ENCODE measurements at places on chromosomes 2 and 18.

DNA sequence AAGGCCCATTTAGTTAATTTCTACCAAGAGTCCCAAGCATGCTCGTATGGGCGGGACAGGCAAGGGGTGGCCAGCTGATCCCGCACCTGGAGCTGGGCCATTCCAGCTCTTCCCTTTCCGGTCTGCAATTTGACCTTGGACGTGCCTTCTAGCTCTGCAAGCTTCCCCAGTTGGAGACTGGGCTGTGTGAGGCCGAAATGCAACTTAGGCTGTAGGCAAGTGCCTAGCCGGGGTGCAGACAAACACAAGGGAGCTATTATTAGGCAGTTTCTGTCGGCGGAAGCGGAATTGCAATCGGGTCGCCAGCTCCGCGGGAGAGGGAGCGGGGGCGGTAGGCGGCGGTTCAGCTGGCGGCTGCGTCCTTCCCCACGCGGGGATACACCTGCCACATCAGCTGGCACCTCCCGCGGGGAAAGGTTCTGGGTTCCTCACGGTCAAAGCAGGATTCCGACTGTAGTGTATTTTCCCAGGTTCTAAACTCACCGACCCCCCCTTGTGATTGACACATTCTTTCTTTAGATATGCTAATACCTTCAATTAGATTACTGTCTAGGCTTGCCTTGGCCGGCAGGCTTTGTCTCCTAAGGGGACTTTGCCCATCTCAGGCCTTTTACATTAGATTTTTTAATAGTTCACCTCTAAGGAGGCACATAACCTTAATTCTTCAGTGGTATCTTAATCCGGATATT lies 17.1 kb upstream of the ZNF532 start:
- DNase-seq: no peak

DNA sequence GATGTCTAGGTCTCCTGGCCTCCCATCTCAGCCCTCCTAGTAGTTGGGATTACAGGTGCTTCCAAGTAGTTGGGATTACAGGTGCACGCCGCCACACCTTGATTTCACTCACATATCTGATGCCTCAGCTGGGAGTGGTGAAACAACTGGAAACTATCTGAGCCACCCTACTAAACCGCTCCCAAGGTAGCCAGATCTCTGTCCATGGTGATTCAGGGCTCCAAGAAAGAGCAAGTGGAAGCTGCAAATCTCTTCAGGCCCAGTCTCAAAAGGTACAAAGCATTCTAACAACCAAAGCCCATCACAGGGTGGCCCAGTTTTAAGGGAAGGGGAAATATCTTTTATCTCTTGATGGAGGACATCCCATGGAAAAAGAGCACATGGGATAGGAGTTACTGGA lies 19.0 kb downstream of the C1GALT1C1L start:
- DNase-seq: no peak

DNA sequence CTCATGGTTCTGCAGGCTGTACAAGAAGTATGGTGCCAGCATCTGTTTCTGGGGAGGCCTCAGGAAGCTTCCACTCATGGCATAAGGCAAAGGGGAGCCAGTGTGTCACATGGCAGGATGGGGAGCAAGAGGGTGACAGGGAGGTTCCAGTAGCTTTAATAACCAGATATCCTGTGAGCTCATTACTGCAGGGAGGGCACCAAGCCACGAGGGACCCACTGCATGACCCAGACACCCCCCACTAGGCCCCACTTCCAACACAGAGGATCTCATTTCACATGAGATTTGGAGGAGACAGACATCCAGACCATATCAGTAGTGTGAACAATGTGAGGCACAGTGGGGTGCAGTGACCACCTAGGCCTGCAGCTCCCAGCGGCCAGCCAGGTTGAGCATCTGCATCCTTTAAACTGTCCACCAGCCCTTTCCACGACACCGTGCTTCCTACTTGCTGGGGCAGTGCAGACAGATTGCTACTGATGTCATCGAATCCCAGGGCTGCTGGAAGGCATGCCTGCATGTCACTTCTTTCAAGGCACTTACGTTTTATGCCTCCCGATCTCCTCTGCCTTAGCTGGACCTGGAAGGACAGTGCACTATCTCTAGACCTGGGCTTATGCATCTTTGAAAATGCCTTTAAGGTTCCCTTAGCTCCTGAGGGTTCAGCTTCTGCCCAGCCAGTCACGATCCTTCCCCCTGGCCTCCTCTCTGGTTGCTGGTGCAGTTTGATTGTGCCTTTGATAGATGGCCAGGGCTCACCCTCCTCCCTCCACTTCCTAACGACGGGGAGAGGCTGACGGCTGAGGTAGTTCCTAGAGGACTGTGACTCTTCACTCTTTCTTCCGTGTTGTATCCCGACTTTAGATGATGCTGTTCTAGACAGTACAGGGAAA lies 174.3 kb downstream of the FAM210A start:
- DNase-seq: no peak

DNA sequence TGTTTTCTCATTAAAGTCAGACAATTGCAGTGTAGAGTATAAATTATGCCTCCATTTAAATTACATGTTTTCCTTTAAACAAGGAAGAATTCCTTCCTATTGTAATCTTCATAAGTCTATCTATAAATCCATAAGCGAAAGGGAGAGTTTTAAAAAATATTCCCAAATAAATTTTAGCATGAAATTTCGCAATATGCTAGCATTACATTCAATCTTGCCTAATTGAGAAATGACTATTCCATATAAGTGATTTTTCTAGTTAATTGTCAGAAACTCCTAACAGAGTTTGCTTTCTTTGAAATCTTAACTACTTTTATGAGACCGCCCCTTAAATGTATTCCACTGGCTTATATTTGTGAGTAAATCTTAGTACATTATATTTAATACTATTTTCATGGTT lies 133.1 kb upstream of the CRIM1 start:
- DNase-seq: no peak

DNA sequence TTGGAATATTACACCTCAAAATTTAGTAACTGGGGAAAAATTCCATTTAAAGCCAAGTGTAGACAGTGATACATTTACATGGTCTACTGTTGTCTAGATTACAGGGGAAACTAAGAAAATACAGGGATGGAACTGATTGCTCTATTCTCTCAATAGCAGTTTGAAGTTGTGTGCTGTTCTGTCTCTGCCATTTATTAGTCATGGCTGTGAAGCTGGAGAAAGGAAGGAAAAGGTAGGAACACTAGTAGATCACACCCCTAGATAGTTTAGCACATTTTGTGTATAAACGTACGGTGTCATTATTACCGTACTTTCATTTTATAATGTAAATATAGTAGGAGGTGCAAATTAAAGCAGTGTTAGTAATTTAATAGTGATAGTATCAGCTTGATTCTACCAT lies 170.5 kb downstream of the PHLPP1 start:
- no peak for DNase-seq

- no peak for DNase-seq
These were observed 237.6 kb upstream of the HDAC4 start for GRCh38 chr2:239638376-239638775.

GRCh38 chr18:9022397-9023155 lies 79.9 kb upstream of the NDUFV2 start:
- no peak for DNase-seq

GRCh38 chr2:146080925-146081324 lies 1561.0 kb upstream of the ZEB2 start:
- no peak for DNase-seq

GRCh38 chr2:183185534-183185933 lies 61.3 kb downstream of the NUP35 start:
- DNase-seq: no peak

DNA sequence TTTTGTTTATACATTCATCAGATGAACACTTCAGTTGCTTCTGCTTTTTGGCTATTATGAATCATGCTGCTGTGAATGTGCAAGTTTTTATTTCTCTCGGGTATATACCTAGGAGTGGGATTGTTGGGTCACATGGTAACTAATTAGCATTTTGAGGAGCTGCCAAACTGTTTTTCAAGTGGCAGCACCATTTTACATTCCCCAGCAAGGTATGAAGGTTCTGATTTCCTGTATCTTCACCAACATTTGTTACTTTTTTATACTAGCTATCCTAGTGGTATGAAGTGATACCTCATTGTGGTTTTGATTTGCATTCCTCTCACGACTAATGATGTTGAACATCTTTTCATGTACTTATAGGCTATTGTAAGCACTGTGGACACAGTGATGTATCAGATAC lies 53.9 kb downstream of the DYNC1I2 start:
- no peak for DNase-seq

DNA sequence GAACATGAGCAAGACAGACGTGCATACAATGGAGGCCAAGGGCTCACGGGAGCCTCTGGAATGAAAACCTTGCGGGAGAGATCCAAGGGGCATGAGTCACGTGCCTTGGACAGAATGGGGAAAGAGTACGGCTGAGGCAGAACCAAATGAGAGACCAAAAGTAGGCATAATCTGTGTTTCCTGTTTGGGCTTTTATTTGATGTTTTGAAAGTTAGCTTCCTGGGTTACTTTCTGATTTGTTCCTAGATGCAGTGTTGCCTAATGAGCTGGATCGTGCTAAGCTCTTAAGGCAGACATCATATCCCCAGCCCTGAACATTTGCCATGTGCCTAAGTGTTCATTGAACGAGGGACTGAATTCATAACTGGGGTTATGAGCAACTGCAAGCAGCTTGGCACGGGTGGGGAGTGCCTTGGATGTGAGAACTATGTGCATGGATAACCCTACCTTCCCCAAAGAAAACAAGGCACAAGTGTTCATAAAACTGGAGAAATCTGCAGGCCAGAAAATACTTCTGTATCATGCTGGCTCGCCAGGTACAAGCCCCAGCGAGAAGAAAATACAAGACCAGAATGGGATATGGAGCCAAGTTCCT lies 60.3 kb upstream of the RPL31 start:
- no peak for DNase-seq

DNA sequence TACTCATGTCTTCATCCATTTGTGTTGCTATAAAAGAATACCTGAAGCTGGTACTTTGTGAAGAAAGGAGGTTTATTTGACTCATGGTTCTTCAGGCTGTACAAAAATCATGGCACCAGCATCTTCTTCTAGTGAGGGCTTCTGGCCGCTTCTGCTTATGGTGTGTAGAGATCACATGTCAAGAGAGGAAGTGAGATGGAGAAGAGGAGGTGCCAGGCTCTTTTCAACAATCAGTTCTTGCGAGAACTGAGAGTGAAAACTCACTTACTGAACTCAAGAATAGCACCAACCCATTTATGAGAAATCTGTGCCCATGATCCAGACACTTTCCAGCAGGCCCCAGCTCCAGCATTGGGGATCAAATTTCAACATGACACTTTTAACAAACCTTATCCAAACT lies 30.0 kb upstream of the BARD1 start:
- no peak for DNase-seq

Data from NCI-H2081 treated with DMSO at 0.1 percent for 48 hours (cell line).